ENCODE measurements at places on chromosomes 1 and 21. TPM values are rescaled to one million over a fixed set of nuclear protein-coding genes. Genes with fewer than 3 reads are reported as not detected.

GRCh38 chr1:114379987-114380386 is 131.0 kb downstream of the TRIM33 start:
- H3K4me1 ChIP-seq, result no peaks in the 10 kb centered on the region
- peaks cover 2% of the 10 kb centered on the region for H3K36me3 ChIP-seq
- H3K27me3 ChIP-seq, result no peaks in the 10 kb centered on the region
- no peak for DNase-seq
- no peak overlapping the region for H3K4me3 ChIP-seq
- H3K27ac ChIP-seq, result no peak overlapping the region

- no peak overlapping the region for H3K4me3 ChIP-seq
- H3K27ac ChIP-seq, result no peak overlapping the region
- H3K27me3 ChIP-seq, result no peaks in the 10 kb centered on the region
- DNase-seq, result no peak
Observed at GRCh38 chr1:180849031-180849775, 63.5 kb upstream of the KIAA1614 start.

- H3K27me3 ChIP-seq, result peaks cover 2% of the 10 kb centered on the region
- H3K36me3 ChIP-seq, result no peaks in the 10 kb centered on the region
- no peaks in the 10 kb centered on the region for H3K4me1 ChIP-seq
- H3K4me3 ChIP-seq, result no peak overlapping the region
- no peak overlapping the region for H3K27ac ChIP-seq
- DNase-seq, result no peak
Observed at GRCh38 chr1:37410815-37411214, 63.6 kb upstream of the ZC3H12A start.

GRCh38 chr1:102640872-102641271 is 467.4 kb downstream of the COL11A1 start:
- H3K27ac ChIP-seq, result no peak overlapping the region
- no peaks in the 10 kb centered on the region for H3K4me1 ChIP-seq
- no peak for DNase-seq
- no peak overlapping the region for H3K4me3 ChIP-seq

DNA sequence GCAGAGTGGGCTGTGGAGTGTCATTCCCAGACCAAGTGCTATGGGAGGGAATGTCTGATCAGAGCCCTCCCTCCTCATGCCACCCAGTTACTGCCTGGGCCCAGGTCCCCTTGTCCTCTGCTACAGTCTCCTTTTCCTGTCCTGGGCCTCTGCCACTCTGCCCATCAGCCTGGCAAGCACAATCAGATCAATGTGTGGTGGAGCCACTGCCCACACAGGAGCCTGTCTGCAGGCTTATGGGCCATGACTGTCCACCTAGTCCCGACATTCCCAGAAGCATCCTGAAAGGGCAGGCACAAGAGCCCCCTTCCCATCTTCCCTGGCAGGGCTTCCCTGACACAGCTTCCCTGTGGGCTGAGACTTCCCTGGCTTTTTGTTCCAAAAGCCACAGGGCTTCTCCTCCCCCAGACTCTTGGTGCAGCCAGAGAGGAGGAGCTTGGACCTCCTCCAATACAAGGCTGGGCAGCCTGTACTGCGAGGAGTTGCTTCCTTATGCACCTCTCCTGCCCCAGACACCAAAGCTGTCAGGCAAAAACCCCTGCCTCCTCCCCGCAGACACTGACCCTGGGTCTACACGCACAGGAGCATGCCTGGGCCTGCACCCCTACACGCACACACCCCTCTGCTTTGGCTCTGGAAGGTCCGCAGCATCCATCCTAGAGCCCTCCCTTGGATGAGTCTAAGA is 29.2 kb upstream of the CNTN2 start:
- no peaks in the 10 kb centered on the region for H3K36me3 ChIP-seq
- no peak overlapping the region for H3K4me3 ChIP-seq
- DNase-seq, result no peak
- H3K27ac ChIP-seq, result no peak overlapping the region
- H3K4me1 ChIP-seq, result peaks cover 2% of the 10 kb centered on the region

GRCh38 chr1:182699393-182700350 is 15.3 kb upstream of the RGS8 start:
- no peak overlapping the region for H3K4me3 ChIP-seq
- H3K36me3 ChIP-seq, result no peaks in the 10 kb centered on the region
- H3K4me1 ChIP-seq, result peaks cover 19% of the 10 kb centered on the region
- no peak for DNase-seq
- H3K27ac ChIP-seq, result peak overlapping the region; percentile 34

GRCh38 chr1:203547771-203548421 is 53.9 kb downstream of the OPTC start:
- H3K4me1 ChIP-seq, result peaks cover 17% of the 10 kb centered on the region
- DNase-seq, result no peak
- H3K27me3 ChIP-seq, result no peaks in the 10 kb centered on the region

DNA sequence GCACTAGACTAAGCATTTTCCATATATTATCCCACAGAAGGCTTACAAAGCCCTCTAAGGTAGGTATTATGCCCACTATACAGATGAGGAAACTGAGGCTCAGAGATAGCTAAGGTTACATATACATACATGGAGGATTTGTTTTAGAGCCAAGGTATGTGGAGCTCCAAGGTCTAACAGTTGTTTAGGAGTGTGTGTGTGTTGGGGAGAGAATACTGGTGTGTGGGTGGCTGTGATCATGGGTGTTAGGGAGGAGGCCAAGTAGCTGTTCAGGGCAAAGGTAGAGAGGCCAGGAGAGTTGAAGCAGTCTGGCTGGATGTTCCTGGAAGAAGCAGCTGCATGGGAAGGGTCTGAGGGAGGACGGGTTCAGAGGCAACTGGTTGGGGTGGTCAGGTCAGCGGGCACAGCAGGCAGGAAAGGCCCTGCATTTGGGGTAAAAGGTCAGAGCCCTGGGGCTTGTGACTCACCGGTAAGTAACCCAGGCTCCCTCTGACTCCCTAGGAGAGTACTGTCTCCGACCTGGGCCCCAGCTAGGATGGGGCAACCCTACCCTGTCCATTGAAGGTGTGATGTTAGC is 5.1 kb upstream of the LDLRAP1 start:
- no peaks in the 10 kb centered on the region for H3K4me1 ChIP-seq
- H3K36me3 ChIP-seq, result no peaks in the 10 kb centered on the region
- peaks cover 2% of the 10 kb centered on the region for H3K27me3 ChIP-seq
- H3K4me3 ChIP-seq, result no peak overlapping the region

DNA sequence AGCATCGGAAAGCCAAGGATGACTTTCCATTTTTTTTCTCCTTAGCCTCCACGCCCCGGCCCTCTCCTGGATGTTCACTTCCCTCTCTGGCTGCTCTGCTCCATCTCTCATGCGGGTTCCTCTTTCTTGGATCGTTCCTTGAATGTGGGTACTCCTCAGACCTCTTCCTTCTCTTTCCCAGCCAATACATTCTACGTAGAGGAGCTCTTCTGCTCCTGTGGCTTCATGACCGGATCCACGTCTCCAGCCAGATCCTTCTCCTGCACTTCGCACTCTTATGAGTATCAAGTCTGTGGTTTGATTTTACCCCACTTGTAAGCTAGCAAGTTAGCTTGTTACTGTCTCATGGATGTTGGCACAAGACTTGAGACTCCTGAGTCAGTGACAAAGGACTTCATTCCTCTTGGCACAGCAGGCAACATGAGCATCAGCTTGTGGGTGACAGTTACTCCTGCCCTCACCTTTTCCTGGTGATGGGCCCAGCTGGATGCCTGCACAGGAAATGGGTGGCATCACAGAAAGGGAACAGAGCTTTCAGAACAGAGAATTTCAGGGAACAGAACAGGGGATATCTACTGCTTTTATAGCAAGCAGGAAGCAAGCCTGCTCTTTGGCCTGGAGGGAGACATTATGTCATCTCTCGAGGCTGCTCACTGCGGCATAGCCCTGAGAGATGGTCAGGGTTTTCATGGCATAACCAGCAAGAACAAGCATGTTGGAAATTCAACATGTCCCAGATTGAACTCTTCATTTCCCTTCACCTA is 100.1 kb upstream of the KIF26B start:
- no peak overlapping the region for H3K4me3 ChIP-seq
- no peaks in the 10 kb centered on the region for H3K27me3 ChIP-seq
- no peaks in the 10 kb centered on the region for H3K4me1 ChIP-seq
- DNase-seq, result no peak
- no peak overlapping the region for H3K27ac ChIP-seq

DNA sequence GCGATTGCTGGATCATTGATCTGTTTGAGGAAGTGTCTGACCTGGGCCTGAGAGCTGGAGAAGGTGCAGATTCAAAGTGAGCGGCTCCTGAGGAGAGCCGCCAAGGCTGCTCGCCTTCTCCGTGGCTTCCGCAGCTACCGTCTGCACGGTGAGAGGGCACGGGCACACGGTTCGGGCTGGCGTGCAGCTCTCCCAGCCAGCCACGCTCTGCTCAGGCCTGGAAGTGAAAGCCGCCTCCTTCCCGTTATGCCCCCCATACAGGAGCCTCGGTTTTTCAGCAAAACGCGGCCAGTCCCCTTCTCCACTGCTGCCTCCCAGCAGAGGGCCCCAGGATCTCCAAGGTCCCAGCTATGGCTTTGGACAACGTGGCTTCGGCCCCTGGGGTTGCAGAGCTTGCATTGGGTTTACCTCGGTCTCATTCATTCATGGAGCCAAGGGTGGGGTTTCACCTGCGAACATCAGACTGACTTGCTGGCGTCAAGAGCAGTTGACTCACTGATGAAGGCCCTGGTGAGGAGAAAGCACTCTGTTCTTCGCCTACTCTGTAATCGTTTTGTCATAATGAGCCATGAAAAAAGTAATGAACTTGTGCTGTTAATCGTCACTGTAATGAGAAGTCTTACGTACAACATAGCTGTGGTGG is 24.4 kb upstream of the PDXK start:
- no peak overlapping the region for H3K27ac ChIP-seq
- no peaks in the 10 kb centered on the region for H3K4me1 ChIP-seq
- H3K4me3 ChIP-seq, result no peak overlapping the region
- peaks cover 33% of the 10 kb centered on the region for H3K36me3 ChIP-seq
- DNase-seq, result no peak
- H3K27me3 ChIP-seq, result no peaks in the 10 kb centered on the region

TSSK3 gene
- 3.5 TPM for total RNA-seq

DPT gene
- total RNA-seq, result 1.1 TPM

ITSN1 gene
- total RNA-seq, result 49.9 TPM

DHX9 gene
- total RNA-seq, result 137 TPM

NENF gene
- total RNA-seq, result 57.8 TPM

IL6R gene
- 12.4 TPM for total RNA-seq

GJA9 gene
- not detected for total RNA-seq

HSD3B2 gene
- total RNA-seq, result not detected
